ENCODE measurements at places on chromosomes 5 and 9.

DNA sequence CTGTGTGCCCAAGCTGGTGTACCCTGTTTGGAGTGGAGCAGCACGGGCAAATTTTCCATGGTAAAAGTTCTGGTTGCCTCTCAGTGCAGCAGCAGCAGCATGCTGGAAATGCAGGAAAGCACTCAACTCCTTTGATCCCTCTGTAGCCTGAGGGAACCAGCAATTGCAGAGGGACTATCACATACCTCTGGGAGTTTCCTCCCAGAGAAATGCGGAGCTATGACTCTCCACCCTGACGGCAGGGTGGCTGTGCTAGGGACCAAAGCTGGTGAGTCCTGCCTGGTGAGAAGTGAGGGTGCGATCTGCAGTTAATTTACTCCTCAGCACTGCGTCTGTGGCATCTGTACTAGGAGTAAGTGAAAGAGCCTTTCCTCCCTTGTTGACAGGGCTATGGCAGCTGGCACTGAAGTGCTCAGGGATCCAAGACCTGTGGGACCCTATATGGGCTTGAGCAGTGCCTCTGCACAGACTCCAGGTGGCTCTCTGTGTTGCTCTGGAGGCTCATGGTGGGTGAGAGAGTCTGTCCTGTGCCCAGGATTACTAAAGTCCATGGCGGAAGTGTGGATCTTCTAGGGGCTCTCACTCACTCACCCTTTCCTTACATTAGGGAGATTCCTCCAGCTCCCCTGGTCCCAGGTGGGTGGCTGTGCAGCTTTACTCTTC lies 601.2 kb upstream of the TYRP1 start:
- no peak for DNase-seq
- peaks cover 5% of the 10 kb centered on the region for H3K36me3 ChIP-seq
- H3K27ac ChIP-seq = peak overlapping the region; percentile 74
- H3K27me3 ChIP-seq = no peaks in the 10 kb centered on the region
- H3K4me3 ChIP-seq = no peak overlapping the region

- H3K4me1 ChIP-seq = peaks cover 4% of the 10 kb centered on the region
- no peak overlapping the region for H3K27ac ChIP-seq
- no peaks in the 10 kb centered on the region for H3K36me3 ChIP-seq
- no peak overlapping the region for H3K4me3 ChIP-seq
- DNase-seq = no peak
These were observed 54.6 kb downstream of the FYB1 start for GRCh38 chr5:39164529-39165402.

DNA sequence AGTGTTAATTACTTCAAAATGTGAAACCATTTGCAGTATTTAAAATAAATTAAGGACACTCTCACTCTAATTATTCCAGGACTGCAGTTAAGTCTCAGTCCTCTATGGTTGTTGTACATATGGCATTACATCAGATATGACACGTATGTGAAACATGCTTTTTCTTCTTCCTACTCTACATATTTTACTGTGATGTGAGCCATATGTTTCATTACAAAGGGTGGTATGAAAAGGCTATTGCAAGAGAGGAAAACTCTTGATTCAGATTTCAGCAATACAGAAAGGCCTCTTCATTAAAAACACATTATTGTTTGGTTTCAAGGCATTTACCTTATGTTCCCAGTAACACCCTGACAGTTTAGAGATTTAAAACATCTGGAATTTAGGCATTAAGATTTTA lies 964.5 kb upstream of the DMAC1 start:
- DNase-seq = no peak
- no peaks in the 10 kb centered on the region for H3K27me3 ChIP-seq
- H3K4me1 ChIP-seq = peaks cover 40% of the 10 kb centered on the region
- no peaks in the 10 kb centered on the region for H3K36me3 ChIP-seq
- no peak overlapping the region for H3K4me3 ChIP-seq

GRCh38 chr5:139454568-139455290 lies 7.8 kb downstream of the ECSCR start:
- H3K4me3 ChIP-seq = no peak overlapping the region
- H3K27me3 ChIP-seq = no peaks in the 10 kb centered on the region
- no peak overlapping the region for H3K27ac ChIP-seq
- DNase-seq = no peak

DNA sequence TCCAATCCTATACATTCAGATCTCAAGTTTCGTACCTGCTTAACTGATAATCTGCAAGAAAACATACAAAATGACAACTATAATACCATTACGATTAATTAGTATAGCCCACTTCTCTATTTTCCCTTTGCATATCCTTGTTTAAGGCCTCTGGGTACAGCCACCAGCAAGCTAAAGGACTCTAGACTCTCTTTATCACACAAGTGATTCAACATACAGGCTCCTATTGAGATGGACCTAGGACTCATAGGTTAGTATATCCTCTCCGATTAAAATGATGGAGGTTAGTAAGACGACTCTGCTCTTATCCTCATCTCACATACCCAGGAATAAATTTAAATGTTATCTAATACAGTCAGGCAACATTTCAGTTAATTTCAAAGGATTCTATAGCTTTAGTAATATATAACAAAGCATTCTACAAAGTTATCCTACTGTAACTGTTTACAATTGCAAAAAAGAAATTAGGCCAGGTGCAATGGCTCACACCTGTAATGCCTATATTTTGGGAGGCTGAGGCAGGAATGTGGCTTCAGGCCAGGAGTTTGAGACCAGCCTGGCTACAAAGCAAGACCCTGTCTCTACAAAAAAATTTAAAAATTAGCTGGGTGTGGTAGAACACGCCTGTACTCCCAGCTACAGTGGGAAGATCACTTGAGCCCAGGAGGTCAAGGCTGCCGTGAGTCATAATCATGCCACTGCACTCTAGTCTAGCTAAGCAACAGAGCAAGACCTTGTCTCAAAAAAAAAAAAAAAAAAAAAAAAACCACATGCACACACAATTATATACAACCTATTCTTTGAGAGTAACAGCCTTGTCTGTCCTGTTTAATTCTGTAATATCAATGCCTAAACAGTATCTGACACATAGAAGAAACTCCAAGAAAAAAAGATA lies 15.4 kb downstream of the HAUS6 start:
- no peaks in the 10 kb centered on the region for H3K4me1 ChIP-seq
- no peak overlapping the region for H3K27ac ChIP-seq
- peaks cover 19% of the 10 kb centered on the region for H3K36me3 ChIP-seq
- no peaks in the 10 kb centered on the region for H3K27me3 ChIP-seq
- DNase-seq = no peak

DNA sequence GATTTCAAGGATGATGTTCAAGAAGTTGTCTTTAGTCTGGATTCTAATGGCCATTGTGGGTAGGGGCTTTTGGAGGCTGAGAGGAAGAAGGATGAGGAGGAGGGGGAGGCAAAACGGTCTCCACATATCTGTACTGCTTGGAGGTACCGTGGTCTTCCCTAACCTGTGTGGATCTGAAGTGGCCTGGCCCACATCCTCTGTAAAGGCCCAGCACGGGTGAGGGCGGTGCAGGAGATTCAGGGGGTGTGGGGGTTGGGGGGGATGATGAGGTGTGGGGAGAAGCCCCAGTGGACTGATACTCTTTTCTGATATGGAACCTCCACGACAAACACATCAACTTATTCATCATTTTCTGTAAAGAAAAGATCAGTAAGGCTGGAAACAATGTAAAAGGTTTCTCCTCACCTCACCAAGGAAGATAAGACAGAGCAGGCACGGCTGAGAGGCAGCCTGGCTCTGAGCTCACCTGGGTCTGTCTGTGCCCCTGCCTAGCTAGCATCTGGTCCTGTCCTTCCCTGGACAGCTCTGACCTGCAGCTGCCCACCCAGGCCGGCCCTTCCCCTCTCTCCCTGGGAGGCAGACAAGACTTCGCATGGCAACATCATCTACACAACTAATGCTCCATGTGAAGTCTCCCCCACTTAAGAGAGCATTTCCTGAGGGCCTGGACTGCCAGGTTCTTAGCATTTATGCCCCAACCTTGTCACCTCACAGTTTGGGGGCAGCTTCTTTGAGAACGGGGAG lies 5.6 kb upstream of the IL3 start:
- DNase-seq = no peak
- H3K36me3 ChIP-seq = no peaks in the 10 kb centered on the region
- H3K4me3 ChIP-seq = no peak overlapping the region
- no peak overlapping the region for H3K27ac ChIP-seq
- peaks cover 18% of the 10 kb centered on the region for H3K27me3 ChIP-seq
- no peaks in the 10 kb centered on the region for H3K4me1 ChIP-seq

GRCh38 chr5:104062621-104063377 lies 500.2 kb upstream of the NUDT12 start:
- DNase-seq = no peak
- peaks cover 3% of the 10 kb centered on the region for H3K36me3 ChIP-seq
- H3K4me1 ChIP-seq = peaks cover 7% of the 10 kb centered on the region

DNA sequence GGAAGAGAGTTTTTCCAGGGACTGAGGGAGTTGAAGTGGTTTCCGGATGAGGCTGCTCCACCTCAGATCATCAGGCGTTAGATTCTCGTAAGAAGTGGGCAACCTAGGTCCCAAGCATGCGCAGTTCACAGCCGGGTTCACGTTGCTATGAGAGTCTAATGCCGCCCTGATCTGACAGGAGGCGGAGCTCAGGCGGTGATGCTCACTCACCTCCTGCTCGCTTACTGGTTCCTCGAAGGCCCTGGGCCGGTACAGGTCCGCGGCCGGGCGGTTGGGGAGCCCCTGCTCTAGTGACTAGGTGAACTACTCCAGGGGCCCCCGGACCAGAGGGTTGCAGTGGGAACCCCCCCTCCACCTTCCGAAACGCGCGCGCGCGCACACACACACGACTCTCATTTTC lies 997 bp upstream of the RNF130 start:
- peaks cover 4% of the 10 kb centered on the region for H3K27me3 ChIP-seq
- no peaks in the 10 kb centered on the region for H3K36me3 ChIP-seq
- no peak overlapping the region for H3K27ac ChIP-seq
- peak overlapping the region; percentile 50 for H3K4me3 ChIP-seq
- DNase-seq = no peak

GRCh38 chr5:32538031-32538547 lies 47.3 kb upstream of the SUB1 start:
- no peaks in the 10 kb centered on the region for H3K36me3 ChIP-seq
- no peaks in the 10 kb centered on the region for H3K4me1 ChIP-seq
- no peak overlapping the region for H3K27ac ChIP-seq
- no peaks in the 10 kb centered on the region for H3K27me3 ChIP-seq

All from mesothelial cell of epicardium (in vitro differentiated cells).